ENCODE measurements at places on chromosomes 1 and 21.

DNA sequence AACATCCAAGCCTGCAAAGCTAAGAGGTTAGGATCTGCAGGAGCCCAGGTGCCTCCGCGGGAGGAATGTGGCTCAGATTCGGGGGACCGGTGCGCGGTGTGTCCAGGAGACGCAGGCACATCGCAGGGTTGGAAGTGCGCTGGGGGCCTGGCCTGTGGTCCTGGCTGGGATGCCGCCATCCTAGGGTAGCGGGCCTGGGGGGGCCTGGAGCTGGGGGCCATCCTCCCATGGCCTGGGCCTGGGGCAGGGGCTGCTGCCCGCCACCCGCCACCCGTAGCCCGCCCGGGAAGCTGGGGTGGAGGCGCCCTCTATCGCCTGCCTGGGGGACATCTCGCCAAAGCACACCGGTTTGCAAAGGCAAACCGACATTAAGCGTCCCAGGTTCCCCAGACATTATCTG lies 170.6 kb upstream of the ARHGEF16 start:
- no peak for DNase-seq

DNA sequence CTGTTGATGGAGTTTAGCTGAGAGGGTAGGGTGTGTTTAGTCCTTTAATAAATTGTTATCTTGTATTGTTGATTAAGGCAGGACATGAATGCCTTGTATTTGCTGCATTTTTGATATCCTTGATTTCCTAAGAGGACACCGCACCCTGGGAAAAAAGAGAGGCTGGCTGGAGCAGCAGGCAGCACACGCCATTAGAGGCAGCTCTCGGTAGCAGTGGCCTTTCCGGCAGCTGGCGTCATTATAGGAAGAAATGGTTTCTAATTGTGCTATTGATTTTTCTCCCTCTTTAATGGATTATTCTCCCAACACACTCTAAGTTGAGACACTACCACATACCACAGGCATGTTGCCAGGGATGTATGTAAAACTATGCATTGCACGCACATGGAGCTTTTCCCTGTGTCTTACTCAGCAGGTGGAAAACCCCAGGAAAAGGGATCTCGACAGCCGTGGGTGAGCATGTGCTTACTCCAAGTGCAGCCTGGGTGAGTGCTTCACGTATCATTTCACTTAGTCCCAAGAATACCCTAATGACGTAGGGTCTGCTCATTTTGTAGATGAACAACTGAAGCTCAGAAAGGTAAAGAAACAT lies 440.4 kb upstream of the RUNX1 start:
- no peak for DNase-seq

GRCh38 chr1:227899141-227899819 lies 48.5 kb downstream of the WNT9A start:
- no peak for DNase-seq

GRCh38 chr1:18373882-18374493 lies 106.7 kb upstream of the KLHDC7A start:
- DNase-seq: no peak

DNA sequence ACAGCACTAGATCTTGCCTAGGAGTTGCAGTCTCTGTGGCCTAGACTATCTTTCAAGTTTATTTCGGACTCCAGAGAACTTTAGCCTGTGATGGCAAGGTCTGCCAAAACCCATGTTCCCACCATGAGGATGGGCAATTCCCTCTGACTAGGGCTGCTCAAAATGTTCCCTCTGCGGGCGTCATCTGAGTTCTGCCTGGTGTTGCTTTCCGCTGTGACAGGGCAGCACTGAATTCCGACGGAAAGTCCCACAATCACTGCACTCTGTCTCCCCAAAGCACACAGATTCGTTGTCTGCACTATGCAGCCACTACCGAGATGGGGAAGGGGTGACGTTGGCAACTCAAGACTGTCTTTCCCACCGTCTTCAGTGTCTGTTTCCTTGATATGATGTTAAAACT lies 75.2 kb downstream of the CATSPERE start:
- DNase-seq: no peak

- no peak for DNase-seq
Observed at GRCh38 chr1:26690576-26691031, 5.2 kb upstream of the ARID1A start.

- DNase-seq: no peak
Observed at GRCh38 chr1:2430592-2430973, 18.2 kb upstream of the PEX10 start.

DNA sequence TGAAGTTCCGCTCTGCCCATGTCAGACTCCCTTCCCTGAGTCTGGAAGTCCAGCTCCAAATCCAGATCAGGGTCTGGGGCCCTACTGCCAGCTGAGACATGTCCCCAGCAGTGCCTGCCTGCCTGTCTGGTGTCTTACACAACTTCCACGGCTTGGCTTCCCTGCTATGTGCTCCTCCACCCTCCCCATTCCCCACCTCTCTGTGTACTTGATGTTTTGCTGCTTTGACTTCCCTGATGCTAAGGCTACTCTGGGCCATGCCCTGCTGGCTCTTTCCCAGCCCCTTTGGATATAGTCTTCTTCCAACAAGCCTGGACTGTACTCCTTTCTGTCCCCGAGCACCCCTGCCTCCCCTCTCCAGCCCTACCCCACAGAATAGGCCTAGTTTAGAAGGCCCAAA lies 7.3 kb downstream of the GJA5 start:
- no peak for DNase-seq

All from AG10803 (cell line).